ENCODE measurements at places on chromosomes 5 and 9. TPM values are rescaled to one million over a fixed set of nuclear protein-coding genes. Genes with fewer than 3 reads are reported as not detected.
A peak's percentile ranks its signal among the peaks of the same experiment; 100 is the strongest.

The SPATA31A3 gene
- total RNA-seq: not detected

- DNase-seq: no peak
Measured at GRCh38 chr5:14656898-14657297, 7.6 kb upstream of the OTULIN start.

GRCh38 chr5:80372780-80373179, 35.1 kb upstream of the ZFYVE16 start:
- no peak for DNase-seq

DNA sequence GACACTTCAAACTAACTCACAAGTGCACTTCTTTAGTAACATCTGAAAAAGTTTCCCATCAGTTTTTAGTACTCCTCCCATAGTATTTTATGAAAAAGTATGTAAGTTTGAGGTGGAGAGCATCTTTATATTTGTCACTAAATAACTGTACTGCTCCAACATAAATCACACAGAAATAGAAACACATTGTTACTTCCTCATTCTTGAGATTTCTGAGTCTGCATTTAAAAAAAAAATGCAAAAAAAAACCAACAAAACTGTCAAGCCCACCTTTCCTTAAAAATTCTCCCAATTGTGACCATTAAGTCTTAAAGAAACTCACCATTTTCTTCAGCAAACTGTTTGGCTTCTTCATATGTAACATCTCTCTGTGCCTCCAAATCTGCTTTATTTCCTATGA, 18.7 kb downstream of the RAB14 start:
- DNase-seq: no peak

DNA sequence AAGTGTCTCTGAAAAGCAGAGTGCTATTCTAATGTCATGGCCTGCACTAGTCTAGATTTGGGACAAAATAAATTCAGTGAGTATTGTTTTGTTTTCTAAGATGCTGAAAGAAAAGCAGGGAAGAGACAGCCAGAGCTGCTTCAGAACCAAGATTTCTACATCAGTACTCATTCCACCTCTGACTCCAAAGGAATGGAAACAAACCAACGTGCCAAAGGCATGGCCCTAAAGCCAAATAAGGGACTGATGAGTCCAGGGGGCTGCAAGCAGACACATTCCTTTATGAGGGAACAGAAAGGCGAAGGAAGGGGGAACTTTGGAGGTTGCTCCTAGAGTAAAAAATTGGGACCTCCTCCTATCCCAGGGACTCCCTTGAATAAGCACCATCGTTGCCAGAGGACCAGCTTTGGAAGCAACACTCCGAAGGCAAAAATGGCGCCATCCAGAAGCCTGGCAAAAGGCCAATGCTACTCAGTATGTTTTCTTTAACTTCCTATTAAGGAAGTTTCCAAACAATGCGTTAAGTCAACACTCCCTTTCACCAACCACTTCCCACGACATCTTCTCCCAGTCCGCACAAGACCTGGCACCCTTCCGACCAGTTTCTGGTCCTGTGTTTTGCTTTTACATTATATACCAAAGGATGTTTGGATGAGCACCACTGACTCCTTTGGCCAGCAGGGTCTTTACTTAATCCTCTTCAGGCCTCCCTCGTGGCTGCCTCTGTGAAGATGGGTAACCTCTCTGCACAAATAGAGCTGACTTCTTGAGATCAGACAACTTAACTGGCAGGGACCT, 31.6 kb downstream of the ADAM19 start:
- no peak for DNase-seq

The ACSL6 gene
- total RNA-seq: 32.9 TPM

The FYB1 gene
- total RNA-seq: 1.4 TPM

The KLF4 gene
- 1.9 TPM for total RNA-seq

GRCh38 chr9:794386-794785, 47.1 kb upstream of the DMRT1 start:
- no peak for DNase-seq

The CHD1 gene
- 92.5 TPM for total RNA-seq

- DNase-seq: no peak
Measured at GRCh38 chr5:89542736-89543135, 659.8 kb upstream of the MEF2C start.

The GPR151 gene
- 0.31 TPM for total RNA-seq

- peak; percentile 15 for DNase-seq
Measured at GRCh38 chr5:59367791-59368394, 525.6 kb downstream of the PDE4D start.

GRCh38 chr9:95036676-95037075, 280.8 kb downstream of the FANCC start:
- no peak for DNase-seq

The UGT3A2 gene
- total RNA-seq: 0.16 TPM

The FAM200C gene
- total RNA-seq: 37.6 TPM

DNA sequence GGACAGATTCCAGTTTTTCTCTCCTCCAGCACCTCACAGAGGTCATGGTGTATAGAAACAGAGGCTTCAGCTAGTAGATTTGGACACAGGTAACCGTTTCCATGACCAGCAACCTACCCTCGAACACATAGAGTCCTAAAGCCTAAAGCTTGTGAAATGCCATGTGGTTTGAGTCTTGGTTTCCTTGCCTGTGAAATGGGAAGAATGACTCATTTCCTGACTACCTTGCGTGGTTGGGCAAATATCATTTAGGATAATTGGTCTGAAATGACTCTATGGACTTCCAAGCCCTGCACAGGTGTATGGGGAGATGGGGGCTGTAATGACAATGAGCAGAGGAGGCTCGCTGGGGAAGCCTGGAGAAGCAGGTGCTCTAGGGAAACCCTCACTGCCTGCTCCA, 134.6 kb downstream of the TTLL11 start:
- DNase-seq: no peak

- DNase-seq: no peak
Measured at GRCh38 chr5:131496400-131496713, 138.7 kb downstream of the RAPGEF6 start.

- DNase-seq: peak; percentile 51
Measured at GRCh38 chr5:176700239-176700847, 53.1 kb downstream of the TSPAN17 start.

DNA sequence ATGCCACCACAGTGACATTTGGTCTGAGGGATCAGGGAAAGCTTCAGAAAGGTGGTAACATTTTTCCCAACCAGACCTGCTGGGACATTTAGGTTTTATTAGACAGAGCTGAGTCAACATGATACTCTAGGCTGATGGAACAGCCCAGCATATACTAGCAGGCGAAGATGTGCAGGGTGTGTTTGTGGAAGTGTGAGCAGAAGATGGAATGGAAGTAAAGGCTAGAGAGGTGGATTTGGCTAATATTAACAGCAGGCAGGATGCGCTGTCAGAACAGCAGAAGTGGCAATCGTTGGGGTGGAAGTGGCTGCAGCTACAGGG, 340.6 kb downstream of the ASTN2 start:
- no peak for DNase-seq

GRCh38 chr5:107860044-107860443, 189.3 kb upstream of the EFNA5 start:
- no peak for DNase-seq

The CAMK2A gene
- total RNA-seq: 14.0 TPM

DNA sequence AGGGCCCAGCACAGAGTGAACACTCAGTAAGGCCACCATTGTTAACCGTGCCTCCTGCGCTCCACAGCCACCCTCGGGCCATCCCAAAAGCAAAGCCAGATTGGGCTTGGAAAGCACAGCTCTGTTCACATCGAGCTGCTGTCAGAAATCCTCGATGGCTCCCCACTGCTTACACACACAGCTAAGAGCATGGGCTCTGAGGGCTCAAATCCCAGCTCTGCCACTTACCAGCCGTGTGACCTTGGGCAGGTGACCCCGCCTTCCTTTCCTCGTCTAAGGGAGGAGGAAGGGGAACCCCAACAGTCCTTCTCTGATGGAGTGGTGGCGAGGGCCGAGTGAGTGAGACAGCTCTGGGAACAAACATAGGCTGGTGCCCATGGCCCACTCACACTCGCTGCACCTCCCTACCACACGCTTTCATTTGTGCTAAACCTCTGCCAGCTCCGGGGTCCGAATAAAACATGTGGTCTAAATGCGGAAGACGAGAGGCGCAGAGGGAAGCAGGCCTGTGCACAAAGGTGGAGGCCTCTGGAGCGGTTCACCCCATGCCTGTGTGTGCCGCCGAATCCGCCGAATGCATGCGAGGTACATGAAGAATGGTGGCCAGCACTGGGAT, 139.3 kb downstream of the PAX5 start:
- DNase-seq: no peak

GRCh38 chr9:99509900-99510535, 287.9 kb downstream of the SEC61B start:
- no peak for DNase-seq

The MCC gene
- 15.8 TPM for total RNA-seq

The CACNA1B gene
- 35.6 TPM for total RNA-seq

The RASEF gene
- total RNA-seq: 0.31 TPM

- DNase-seq: no peak
Measured at GRCh38 chr5:84092738-84093137, 291.9 kb downstream of the EDIL3 start.

DNA sequence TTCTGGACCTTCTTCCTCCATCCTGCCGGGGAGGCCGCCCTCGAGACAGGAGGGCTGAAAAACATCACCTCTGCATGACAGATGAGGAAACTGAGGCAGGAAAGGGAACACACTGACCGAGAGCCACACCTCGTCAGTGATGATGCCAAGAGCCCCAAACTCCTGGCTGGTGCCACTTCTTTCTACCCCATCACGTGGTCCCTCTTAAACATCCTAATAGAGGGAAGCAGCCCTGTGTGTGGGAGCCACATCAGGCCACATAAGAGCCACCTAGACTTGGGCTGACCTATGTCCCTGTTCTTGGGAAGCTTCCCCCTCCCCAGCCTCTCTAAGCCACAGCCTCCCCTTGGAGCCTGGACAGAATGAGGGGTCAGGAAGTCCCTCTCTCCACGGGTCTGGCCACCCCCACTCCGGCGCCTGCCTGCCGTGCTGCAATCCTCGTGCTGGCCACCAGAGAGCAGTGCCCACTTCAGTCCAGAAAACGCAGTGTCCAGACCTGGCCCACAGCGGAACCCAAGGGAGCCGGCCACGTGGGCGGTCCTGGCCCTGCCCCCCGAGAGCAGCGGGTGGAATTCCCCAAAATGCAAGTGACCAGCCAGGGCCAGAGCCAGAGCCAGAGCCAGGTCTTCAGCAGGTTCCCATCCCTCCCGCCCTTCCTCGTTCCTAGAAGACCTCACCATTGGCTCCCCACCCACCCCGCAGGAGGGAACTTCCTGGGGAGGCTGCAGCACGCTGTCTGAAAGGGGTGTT, 54.7 kb upstream of the SARDH start:
- peak; percentile 31 for DNase-seq

DNA sequence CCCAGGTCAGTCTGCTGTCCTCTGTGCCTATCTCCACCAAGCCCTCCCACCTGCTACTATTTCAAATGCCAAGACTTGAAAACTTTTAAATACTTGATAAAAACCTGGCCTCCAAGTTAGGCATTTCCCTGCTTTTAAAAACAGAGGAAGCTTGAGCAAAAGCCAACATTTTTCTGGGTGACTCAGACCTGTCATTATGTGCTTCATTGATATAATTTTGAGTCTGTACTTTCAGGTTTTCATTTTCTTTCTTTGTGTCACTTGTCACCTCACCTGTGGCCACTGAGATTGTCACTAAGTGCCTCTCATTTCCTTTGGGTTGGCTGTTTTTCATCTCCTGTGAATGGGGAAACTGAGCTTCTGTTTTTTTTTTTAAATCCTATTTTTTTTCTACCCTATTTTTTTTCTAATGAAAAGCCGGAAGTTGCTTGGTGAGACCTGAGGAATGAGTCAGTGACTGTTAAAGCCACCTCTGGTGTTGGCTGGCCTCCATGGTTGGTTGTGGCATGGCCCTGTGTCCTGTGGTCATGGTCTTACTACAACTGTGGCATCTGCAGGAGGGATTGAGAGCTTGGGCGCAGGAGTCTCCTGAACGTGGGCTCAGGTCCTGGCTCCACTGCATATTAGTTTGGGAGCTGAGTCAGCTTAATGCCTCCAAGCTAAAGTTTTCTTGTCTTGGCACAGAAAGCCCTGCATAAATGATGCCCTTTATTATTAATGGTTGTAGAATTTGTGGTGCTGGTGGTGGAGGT, 56.7 kb downstream of the ARHGAP26 start:
- DNase-seq: no peak

DNA sequence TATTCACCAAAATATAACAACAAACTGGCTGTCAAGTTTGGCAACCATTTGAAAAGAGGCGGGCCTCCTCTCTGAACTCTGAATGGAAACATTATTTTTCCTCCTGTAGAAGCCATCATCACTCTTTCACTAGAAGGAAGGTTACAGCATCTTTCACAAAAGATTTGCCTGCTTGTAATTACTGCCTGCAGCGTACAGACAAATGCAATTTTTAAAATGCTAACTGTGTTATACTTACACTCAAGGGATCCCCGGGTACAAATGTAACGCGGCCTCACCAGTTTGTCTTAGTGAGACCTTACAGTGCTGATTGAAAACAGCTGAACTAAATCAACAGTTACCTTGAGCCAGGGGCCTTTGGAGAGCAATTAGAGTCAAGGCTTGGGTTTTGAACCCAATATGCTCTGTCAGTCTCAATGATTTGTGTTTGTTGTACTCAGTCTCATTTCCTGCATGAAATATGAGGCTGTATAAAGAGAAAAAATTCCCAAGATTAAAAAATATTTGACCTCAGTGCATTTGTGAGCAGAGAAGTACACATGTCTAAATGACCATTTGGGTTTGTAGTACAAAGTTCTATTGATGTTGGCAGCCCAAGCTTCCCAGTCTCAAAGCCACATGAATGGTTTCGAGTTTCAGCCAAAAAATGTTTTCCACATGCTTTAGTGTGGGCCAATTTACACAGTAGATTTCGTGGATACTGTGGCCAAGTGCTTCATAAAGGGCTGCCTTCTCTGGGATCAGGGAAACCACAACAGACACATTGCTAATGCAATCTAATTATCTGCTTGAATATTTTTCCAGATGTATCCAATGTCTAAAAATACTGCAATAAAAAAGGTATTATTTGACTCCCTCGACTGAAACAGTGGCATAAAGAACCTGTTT, 500.0 kb downstream of the SPATA31D1 start:
- no peak for DNase-seq

DNA sequence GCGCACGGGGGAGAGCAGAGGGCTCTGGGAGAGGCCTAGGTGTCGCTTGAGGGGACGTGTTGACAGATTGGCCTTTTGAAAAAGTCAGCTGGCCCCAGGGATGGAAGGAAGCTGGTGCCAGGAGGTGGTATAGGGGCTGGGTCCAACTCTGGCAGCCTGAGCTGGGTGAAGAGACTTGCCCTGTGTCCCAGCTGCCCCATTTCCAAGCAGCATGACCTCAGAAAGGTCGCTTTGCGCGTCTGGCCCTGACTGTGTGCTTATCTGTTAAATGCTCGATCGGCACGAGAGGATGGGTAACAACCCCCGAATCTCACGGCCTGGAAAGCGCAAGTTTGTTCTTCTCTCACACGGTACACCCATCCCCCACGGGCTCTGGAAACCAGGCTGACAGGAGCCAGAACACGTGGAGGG, 31.2 kb upstream of the LAMC3 start:
- no peak for DNase-seq

GRCh38 chr5:99775189-99775588, 760.0 kb upstream of the FAM174A start:
- DNase-seq: no peak

Data from occipital lobe (tissue), 3 donors.